ENCODE measurements at places on chromosomes 3 and 15. TPM values are rescaled to one million over a fixed set of nuclear protein-coding genes. Genes with fewer than 3 reads are reported as not detected.

The MB21D2 gene
- total RNA-seq: 3.4 TPM

The NPTN gene
- total RNA-seq: 101 TPM

The LDHAL6B gene
- not detected for total RNA-seq

The ISLR gene
- total RNA-seq: 21.8 TPM

The STARD5 gene
- 11.7 TPM for total RNA-seq

The SLC12A1 gene
- not detected for total RNA-seq

The FBXO22 gene
- total RNA-seq: 22.0 TPM

The CORO2B gene
- total RNA-seq: 3.7 TPM

The ASB14 gene
- total RNA-seq: not detected

The TRIM71 gene
- total RNA-seq: not detected

The RTP4 gene
- 15.7 TPM for total RNA-seq

The PLXNB1 gene
- total RNA-seq: 63.9 TPM
